Bronchial epithelial cell (primary cell): ENCODE measurements at places on chromosomes 1 and 21. TPM values are rescaled to one million over a fixed set of nuclear protein-coding genes. Genes with fewer than 3 reads are reported as not detected.

Gene VASH2
- total RNA-seq, result not detected in 2 replicates

Gene GPX7
- 1.1 and 1.7 TPM in 2 replicates for total RNA-seq

- no peak for DNase-seq
These were observed 146.3 kb upstream of the DNAH14 start for GRCh38 chr1:224783006-224783651.

GRCh38 chr1:115084902-115085511 is 4.3 kb downstream of the TSPAN2 start:
- DNase-seq, result no peak

DNA sequence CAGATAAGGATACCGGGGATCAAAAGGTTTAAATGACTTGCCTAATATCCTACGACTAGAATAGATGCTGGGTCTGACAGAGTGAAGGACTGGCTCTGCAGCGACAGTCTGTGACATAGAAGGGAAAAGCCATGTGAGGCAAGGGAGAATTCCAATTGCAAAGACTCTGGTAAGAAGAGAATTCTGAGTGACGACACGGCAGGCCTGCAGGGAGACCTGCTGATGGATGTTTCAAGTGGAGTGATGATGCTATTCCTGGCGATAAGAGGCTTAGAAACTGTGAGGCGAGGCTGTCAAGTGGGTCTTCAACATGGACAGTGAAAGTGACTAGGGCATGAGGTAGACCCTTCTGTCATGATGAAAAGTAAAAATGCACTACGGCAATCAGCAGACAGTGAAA is 176.6 kb upstream of the PBX1 start:
- no peak for DNase-seq

Gene RBM8A
- total RNA-seq, result 221 and 230 TPM in 2 replicates

GRCh38 chr1:246032031-246032551 is 475.0 kb downstream of the SMYD3 start:
- no peak for DNase-seq

Gene WNT4
- total RNA-seq, result 1.1 and 22.1 TPM in 2 replicates
